ENCODE measurements at places on chromosomes 3 and 15.

GRCh38 chr15:47717036-47717612 is at the start of gene SEMA6D:
Gene SEMA6D (plus strand): TSS chr15:47717505. CDS start chr15:47759799, 42,294 bp downstream.
- DNase-seq: peak; percentile 73

DNA sequence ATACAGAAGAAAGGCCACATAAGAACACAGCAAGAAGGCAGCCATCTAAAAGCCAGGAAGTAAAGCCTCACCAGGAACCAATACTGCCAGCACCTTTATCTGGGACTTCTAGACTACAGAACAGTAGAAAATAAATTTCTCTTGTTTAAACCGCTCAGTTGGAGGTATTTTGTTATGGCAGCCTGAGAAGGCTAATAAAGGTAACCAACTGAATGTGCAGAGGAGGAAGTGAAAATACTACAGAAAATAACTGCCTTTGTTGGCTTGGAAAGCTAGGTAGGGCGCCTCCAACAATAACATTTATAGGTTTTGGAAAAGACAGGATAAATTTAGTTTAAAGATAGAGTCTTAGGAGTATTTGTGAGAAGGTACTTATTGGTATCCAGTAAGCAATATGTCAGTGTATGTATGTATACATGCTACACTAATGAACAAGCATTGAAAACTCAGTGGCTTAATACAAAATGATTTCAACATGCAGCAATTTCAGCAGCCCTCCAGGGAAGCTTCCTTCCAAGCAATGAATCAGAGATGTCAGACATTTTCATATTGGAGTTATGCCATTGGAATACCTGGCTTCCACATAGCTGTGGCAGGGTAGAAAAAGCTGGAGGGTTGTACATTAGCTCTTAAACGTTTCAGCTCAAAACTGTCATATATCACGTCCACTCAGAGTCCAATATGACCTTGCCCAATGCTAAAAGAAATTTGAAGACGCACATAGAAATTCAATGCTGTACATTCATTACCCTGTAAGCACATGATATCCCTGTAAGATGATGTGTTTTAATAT is 48.9 kb downstream of the ZBBX start:
- no peak for DNase-seq

DNA sequence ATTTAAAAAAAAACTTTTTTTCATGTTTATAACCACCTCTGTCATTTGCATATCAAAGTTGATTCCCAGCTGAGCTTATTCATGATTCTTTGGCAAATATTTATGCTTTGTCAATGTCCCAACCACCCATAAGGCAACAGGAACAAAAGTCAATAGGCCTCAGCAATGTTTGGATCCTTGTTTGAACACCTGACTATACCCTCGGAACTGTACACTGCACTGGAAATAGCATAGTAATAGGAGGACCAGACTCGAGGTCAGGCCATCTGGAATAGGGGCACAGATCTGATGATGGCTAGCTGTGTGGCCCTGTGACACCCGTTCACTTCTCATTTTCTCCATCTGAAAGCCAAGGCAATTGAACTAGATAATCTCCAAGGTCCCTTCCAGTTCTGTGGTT is 301.7 kb upstream of the ATP11B start:
- DNase-seq: no peak

DNA sequence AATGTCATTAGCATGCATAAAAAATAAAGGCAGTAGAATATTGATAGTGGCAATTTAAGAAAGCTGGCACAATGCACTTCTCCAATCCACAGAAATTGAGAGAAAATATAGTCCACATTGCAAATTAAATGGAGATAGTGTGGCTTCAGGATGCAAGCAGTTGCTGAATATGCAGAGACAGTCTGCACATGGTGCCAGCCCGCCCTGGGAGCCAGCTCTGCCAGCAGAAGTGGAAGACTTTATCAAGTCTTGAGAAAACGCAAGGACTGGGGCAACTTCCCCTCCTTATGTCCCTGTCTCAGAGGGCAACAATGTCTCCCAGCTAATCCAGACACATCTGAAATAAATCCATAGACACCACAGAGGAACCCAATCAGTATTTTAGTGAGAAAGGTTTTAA is 57.2 kb downstream of the MB21D2 start:
- no peak for DNase-seq

DNA sequence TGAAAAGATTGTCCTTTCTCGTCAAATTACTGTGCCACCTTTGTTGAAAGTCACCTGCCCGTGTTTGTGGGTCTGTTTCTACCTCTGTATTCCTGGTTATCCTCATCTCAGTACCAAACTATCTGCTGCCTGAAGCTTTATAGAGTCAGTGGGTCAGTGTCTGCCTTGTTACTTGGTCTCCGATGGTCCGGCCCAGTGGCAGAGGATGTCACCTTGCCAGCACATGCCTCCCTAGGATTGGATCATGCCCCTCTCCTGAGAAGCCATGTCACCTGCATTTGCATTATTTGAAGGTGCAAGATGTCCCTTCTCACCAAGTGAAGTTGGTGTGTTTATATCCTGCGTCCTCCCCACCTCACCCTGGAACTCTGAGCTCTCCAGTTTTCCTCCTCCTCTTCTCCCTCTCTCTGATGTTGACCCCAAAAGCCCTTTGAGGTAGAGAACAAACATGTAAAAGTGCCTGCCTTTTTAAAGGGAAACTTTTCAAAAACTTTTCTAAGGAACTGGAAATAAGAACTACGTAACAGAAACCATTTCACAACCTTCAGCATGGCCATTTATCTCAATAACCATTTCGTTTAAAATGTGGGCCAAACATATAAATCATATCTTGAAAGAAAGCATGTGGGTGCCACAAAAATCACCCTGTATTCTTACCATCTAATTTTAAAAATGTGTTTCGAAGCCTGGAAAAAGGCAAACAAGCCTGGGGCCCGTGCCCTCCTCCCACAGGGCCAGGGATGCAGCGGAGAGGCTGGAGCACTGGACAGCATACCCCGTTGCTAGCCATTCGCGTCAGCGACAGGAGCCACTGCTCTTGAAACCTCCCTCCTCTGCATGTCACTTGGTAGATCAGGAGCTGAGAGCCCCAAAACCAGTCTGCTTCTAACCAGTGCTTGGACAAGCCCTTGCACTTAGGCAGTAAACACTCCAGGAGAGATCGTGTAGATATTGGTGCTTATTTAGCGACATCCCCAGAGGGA is 102.1 kb downstream of the VGLL4 start:
- DNase-seq: no peak

DNA sequence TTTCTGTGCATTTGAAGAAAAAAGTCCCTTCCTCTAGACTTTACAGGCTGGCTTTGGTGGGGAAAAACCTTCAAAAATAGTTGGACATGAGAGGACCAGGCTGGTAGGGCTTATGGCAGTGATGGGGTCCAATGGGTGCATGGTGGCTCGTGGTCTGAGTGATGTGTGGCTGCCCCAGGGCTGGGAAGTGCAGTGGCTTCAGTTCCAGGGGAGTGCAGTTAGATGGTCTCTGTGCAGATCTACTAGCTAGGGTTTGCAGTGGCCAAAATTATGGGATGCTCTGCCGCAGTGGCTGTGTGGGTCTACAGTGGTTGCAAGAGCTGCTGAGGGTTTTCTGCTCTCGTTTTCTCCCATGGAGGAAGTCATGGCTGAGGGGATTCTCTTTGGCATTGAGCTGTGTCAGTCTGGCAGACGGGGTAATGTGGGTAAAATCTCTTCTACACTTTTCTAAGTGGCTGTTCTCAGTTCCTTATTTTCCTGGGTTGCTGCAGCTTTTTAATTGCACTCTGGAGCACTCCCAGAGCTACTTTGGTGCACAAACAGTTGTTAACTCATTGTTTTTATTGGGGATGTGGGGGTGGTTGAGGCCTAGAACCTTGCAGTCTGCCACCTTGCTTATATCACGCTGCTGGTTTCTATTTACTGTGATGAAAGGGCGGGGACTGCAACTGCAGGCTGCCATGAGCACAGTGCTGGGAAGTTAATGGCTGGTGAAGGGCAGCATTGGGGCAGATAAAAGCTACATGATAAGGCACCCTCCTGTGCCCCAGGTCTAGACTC is 1324.6 kb downstream of the NSUN3 start:
- DNase-seq: no peak

DNA sequence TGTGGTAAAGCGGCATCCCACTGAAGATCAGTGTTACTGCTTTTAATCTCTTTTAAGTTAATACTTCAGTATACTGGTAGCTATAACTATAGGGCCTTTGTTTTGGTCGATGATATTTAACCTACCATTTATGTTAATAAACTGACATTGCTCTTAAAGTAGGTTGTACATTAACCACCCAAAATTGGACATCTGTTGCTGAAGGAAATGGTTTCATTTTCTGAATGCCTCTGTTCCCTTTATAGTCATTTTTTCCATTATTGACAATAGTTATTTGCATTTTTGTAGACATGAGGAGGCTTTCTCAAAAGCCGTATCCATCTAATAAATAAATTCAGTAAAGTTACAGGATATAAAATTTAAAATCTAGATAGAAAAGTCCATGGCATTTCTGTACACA is 252.4 kb upstream of the UBE2E1 start:
- no peak for DNase-seq

- DNase-seq: no peak
Measured at GRCh38 chr3:36707623-36708409, 56.5 kb downstream of the DCLK3 start.

Data from neural crest cell (in vitro differentiated cells).